ENCODE measurements at places on chromosomes 11 and 22.
A peak's percentile ranks its signal among the peaks of the same experiment; 100 is the strongest.

GRCh38 chr11:4459500-4459899 lies 10.4 kb downstream of the OR52K2 start:
- DNase-seq = peak; percentile 25

GRCh38 chr11:130122141-130122575 lies 37.4 kb upstream of the ST14 start:
- DNase-seq = no peak

DNA sequence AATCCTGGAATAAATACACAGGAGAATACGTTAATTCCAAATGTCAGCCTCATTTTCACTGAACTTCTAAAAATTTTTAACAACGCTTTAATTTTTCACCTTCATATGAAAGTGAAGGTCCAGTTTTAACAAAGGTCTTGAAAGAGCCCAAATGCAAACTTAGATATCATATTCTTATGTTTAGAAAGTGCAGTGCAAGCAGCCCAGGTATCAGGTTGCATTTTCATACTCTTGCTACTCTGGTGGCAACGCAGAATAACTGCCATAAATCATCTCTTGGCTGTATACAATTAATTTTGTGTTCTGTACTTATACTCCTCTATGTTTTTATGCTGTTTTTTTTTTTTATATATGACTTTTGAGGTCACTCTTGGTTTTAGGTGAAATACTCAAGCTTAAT lies 496.7 kb upstream of the ARHGAP42 start:
- DNase-seq = no peak

GRCh38 chr22:50190182-50190940 lies 4.6 kb downstream of the TRABD start:
- peak; percentile 70 for DNase-seq

GRCh38 chr22:47576908-47577307 lies 814.5 kb downstream of the TBC1D22A start:
- DNase-seq = no peak

GRCh38 chr22:35544189-35544588 lies 3.6 kb downstream of the RASD2 start:
- DNase-seq = peak; percentile 17

DNA sequence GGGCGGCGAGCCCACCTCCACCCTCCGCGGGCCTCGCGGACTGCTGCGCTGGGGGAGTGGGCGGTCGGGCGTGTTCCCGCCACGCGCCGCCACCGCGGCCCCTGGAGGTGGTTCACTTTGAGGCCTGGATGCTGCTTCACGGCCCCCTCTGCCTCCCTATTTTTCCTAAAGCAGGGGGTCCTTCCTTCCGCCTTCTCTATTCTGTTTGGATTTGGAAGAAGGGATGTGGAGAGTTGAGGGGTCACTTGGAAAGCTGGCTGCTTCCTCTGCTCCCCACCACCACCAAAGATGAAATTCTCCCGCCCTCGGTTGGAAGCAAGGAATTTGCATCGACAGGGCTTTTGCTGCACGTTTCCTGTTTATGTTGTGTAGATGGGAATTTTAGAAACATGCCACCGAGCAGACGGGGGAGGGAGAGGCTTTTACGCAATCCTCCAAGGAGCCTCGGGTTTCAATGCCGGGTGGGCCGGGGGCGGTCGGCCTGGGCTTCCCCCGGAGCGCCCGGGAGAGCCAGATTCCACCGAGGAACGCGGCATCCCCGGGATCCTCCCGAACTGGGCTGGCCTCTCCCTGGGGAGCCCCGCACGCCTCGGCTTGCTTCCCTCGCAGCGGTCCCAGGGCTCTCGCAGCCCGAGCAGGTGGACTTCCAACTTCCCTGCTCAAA lies 403 bp upstream of the SBF2 start:
- DNase-seq = peak; percentile 74

- no peak for DNase-seq
Measured at GRCh38 chr11:48062649-48063048, 82.3 kb downstream of the PTPRJ start.

DNA sequence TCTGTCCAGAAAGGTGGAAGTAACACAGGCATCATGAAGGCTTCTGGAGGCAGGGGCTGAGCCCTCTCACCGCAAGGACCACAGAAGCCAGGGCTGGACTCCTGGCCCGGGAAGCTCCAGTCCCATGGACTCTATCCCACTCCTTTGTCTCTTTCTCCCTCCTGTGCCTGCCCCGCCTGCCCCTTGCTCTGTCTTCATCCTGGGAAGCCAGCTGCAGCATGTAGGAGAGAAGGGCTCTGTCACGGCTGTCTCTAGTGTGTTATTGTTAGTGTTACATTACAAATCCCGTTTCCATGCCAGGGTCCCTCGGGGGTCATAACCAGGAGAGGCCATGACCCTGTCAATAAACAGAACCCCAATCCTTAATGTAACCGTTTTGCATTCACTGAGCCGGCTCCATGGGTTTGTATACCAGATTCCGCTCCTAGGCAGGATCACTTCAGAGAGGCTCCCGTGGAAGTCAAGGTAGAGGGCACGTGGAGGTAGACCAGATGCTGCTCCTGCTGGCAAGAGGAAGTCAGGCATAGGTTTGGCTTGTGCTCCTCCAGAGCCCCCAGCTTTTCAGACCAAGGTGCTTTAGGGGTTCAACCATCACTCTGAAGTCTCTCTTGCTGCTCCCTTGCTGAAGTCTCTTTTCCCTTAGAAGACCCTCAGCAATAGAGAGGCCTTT lies 293.2 kb downstream of the ETS1 start:
- no peak for DNase-seq

DNA sequence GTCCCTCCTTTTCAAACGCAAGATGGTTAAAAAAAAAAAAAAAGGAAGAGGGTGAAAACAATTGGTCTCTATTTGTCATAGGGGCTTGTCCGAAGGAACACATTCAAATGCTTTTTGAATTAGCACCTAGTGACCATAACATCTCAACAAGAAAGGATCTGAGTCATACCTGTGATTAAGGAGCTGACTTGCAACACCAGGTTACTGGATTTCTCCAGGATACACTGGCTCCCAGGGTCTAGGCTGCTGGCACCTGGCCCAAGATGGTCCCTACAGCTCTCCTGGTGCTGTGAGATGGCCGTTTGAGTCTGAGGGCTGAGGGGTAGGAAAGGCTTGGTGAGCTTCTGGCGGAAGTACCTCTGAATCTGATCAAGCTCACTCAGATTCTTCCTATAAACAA lies 28.4 kb upstream of the UCP3 start:
- DNase-seq = peak; percentile 64
